Dermis blood vessel endothelial cell (primary cell): ENCODE measurements at places on chromosomes 6 and 20. TPM values are rescaled to one million over a fixed set of nuclear protein-coding genes. Genes with fewer than 3 reads are reported as not detected.

DNA sequence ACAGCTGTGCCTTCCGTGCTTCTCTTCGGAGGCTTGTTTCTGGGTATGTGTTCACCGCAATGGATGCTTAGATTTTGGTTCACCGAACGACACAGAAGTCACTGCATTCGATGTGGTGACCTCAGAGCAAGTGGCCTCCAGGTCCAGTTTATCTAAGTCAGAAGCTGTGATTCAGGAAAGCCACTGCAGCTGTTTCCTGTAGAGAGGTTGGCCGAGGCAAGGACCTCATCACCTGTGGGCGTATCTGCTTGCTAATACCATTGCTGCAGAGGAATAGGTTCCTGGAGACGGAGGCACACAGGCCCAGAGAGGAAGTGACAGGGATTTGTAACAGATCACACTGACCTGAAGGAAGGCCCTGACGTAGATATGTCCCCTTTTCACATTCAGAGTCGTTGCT, 82.7 kb downstream of the FARS2 start:
- peak; percentile 85 for DNase-seq

DNA sequence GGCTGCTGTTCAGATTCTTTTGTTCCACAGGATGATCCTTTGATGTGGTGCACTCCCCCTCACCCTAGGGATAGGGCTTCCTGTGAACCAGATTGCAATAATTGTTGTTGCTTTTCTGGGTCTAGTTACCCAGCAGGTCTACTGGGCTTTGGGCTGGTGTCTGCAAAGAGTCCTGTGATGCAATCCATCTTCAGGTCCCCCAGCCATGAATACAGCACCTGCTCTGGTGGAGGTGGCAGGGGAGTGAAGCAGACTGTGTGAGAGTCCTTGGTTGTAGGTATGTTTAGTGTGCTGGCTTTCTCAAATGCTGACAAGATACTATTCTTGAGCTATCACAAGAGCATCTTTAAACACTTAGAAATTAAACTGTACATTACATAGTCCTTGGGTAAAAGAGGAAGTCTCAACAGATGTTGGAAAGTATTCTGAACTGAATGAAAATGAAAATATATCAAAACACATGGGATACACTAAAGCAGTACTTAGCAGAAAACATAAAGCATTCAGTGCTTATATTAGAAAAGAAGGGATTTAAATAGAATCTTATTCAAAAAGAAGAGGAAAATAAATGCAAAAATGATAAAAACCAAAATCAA, 49.1 kb upstream of the CCR6 start:
- no peak for DNase-seq

DNA sequence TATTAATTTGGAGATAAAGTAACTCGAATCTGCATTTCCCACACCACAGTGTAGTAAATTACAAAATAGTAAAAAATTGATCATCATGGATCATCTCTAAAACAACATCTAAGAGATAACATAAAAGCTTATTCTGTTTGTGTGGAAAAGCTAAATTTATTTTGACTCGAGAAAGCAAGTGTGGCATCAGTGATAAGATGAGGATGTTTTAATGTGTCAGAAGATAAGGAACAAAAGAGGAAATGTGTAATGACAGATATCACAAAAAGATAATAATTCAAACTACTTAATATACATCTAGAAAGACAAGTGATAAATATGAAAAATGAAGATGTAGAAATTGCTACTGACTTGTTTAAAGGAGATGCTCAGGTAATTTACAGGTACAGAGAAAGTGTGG, 74.1 kb downstream of the DNAH8 start:
- no peak for DNase-seq

Gene PBOV1
- total RNA-seq = not detected in 2 replicates

Gene BPI
- total RNA-seq = not detected in 2 replicates
